ENCODE measurements at places on chromosomes 4 and X. TPM values are rescaled to one million over a fixed set of nuclear protein-coding genes. Genes with fewer than 3 reads are reported as not detected.

MND1 gene
- total RNA-seq = 20.3 TPM

PRRG1 gene
- 2.7 TPM for total RNA-seq

- DNase-seq = no peak
Measured at GRCh38 chr4:89258506-89258905, 49.1 kb downstream of the GPRIN3 start.

GRCh38 chr4:93030670-93031069, 726.9 kb downstream of the GRID2 start:
- DNase-seq = no peak

DNA sequence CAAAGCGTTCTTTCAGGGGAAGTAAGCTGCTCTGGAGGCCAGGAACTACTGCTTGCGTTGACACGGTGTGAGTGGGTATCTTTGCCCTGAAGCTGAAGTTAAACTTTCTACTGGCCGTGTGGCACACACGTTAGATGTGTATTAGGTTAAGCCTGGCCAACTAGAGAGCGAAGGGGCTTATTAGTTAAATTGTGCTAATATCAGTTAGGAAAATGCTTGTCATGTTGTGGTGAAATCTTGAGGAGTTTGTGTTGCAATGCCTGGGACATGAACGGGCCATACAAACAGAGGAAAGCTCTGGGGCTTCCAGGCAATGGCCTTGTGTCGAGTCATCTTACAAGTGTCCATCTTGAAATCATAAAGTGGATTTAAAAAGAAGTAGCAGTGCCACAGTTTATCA, 62.6 kb downstream of the NSUN7 start:
- DNase-seq = no peak

All from Daoy (cell line).